ENCODE measurements at places on chromosomes 4 and X.
A peak's percentile ranks its signal among the peaks of the same experiment; 100 is the strongest.

GRCh38 chr4:168699224-168699878 is 202.5 kb downstream of the PALLD start:
- DNase-seq = no peak

DNA sequence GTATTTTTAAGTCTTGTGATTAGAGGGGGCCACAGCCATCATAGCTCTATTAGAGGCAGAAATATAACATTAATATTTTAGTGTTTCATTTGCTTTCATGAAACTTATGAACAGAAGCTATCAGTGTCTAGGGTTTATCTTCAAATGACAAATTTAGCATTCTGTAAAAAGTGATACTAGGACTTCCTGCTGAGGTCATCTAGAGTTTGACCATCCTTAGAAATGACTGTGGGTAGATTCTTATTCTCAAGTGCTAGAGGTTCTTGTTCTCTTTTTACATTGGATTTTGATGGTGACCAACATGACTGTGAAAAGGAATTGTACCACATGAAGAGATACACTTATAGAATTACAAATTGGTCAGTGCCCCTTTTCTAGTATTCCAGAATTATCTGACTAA is 568.6 kb downstream of the RPA4 start:
- DNase-seq = no peak

DNA sequence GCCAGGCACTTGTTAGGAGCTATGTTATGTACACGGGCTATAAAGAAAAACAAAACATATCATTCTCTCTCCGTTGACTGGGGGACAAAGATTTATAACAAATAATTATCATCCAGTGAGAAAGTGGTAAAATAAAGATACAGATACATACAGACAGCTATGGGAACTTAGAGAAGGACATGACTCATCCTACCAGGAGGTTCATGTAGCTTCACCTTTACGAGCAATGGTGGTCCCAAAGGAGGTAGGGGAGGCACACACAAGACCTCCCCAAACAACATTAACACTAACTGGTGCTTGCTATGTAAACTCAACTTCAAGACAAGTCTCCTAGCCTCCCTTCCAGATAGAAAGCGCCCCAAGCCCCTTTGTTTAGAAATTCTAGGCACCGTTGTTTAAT is 8.9 kb downstream of the AMBN start:
- no peak for DNase-seq

- DNase-seq = peak; percentile 7
Measured at GRCh38 chr4:100190643-100191600, 654 bp upstream of the DDIT4L start.
